ENCODE measurements at places on chromosomes 2 and 18.

- no peak for DNase-seq
Measured at GRCh38 chr2:144553379-144553778, 33.5 kb upstream of the ZEB2 start.

- DNase-seq: no peak
Measured at GRCh38 chr18:74012954-74013630, 134.5 kb downstream of the FBXO15 start.

- DNase-seq: no peak
Measured at GRCh38 chr18:22913861-22914260, 19.3 kb upstream of the RBBP8 start.

DNA sequence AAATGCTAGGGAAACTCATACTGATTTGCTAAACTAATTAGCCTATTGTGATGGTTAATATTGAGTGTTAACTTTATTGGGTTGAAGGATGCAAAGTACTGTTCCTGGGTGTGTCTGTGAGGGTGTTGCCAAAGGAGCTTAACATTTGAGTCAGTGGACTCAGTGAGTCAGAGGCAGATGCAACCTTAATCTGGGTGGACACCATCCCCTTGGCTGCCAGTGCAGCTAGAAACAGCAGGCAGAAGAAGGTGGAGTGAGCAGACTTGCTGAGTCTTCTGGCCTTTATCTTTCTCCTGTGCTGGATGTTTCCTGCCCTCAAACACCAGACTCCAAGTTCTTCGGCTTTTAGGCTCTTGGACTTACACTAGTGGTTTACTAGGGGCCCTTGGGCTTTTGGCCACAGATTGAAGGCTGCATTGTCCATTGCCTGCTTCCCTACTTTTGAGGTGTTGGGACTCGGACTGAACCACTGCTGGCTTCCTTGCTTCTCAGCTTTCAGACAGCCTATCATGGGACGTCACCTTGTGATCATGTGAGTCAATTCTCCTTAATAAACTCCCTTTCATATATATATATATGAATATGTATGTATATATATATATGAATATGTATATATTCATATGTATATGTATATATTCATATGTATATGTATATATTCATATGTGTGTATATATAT lies 69.7 kb downstream of the RPRM start:
- no peak for DNase-seq

GRCh38 chr18:31563778-31564177 lies 27.9 kb upstream of the TTR start:
- no peak for DNase-seq

DNA sequence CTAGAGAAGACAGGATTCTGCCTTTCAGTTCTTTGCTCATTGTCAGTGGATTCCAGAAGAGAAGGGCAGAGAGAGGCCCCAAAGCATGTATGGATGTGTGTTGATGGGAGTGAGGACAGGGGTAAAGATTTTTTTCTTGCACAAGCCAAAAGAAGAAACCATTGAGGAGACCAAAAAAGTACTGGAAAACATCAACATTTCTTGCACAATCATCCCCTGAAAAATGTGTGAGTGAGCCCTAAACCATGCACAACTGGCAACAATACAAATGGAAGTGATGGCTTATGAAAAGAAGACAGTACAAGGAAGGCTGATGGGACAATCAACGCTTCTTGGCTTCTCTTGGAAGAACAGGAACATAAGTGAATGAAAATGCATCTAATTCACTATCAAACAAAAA lies 5.6 kb upstream of the SMAD7 start:
- DNase-seq: no peak

DNA sequence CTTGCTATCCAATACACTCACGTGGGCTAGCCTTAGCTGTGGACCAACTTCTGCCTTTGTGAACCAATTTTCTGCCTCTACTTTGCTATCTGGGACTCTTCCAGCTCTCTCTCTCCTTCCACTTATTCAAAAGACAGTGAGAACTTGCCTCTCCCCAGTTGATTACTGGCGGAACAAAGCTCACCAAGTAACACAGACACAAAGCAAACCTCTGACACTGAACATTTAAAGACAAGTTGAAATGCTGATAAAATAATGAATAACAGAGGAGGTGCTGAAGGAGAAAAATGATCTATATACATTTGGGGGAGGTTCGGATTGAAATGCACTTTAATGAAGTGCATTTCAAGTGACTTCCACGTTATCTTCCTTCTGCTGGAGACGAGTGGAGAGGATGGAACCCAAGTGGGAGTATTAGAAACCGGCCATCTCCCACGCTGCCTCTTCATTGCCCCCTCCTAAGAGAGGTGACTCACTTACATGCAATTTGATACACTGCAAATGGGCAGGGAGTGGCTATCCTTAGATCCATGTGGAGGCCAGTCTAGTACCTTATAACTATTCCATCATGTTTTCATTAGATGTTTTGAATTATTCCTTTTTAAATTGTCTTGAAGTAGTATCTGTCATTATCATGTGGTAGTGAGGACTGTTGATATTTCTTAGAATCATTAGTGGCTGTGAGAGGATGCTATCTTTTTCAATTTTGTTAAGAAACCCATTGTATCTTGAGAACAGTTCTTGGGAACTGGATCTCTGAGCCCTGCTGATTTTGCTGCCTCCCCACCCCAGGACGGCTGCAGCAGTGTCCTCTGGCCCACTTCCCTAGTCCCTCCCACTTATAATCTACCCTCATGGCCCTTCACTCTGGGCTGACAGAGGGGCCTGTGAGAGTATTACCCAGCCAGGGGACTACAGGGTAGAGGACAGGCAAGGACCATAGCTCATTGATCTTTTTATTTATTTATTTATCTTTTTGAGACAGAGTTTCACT lies 6.0 kb upstream of the GLI2 start:
- DNase-seq: no peak

DNA sequence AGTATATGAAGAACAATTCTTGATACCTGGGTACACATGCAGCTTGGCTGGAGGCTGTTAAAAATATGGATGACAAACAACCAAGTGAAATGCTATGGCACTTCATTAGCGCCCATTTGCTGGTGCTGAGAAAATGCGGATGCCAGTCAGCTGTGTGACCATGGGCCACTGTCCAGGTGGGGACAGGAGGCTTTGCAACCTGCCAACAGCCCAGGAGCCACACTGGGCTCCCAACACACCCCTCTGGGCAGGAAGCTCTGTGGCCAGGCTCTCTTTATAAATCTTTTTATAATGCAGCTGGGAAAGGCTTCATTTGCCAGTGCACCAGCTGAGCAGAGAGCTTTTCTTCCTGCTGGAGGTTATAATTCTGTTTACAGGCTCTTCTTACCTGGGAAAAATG lies 19.9 kb downstream of the RNF144A start:
- DNase-seq: no peak

GRCh38 chr2:143183804-143184463 lies 54.7 kb downstream of the ARHGAP15 start:
- DNase-seq: no peak

DNA sequence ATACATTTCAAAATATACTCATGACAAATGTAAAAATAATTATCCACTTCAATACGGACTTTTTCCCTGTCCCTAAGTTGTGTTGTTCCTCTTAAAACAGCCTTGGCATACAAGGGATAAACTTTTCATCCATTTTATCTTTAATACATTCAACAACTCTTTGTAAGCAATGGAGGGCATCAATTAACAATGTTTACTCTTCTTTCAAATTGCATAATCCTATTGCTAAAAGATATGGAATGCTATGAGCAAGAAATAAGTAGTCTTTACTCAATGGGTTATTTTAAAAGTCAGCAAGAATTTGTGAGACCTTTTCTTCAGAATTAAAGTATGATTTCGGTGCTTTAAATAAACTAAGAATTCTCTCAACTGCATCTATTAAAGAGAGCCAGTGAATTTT lies 41.9 kb downstream of the SCN9A start:
- DNase-seq: no peak

GRCh38 chr2:172813314-172813888 lies 77.8 kb downstream of the RAPGEF4 start:
- no peak for DNase-seq

- DNase-seq: peak; percentile 85
Measured at GRCh38 chr2:54903736-54904554, 146.3 kb downstream of the RTN4 start.

GRCh38 chr2:51413726-51414125 lies 381.8 kb upstream of the NRXN1 start:
- no peak for DNase-seq

GRCh38 chr2:207073801-207074678 lies 91.7 kb downstream of the KLF7 start:
- peak; percentile 43 for DNase-seq

GRCh38 chr18:37787452-37787851 lies 221.9 kb upstream of the CELF4 start:
- DNase-seq: no peak

Data from suppressor macrophage (primary cell).